NCI-H526 (cell line): ENCODE measurements at places on chromosomes 2 and 18.

GRCh38 chr2:54895730-54896129 lies 154.5 kb downstream of the RTN4 start:
- no peak for DNase-seq

GRCh38 chr18:47772374-47773248 lies 157.8 kb downstream of the SMAD2 start:
- DNase-seq = peak; percentile 74

DNA sequence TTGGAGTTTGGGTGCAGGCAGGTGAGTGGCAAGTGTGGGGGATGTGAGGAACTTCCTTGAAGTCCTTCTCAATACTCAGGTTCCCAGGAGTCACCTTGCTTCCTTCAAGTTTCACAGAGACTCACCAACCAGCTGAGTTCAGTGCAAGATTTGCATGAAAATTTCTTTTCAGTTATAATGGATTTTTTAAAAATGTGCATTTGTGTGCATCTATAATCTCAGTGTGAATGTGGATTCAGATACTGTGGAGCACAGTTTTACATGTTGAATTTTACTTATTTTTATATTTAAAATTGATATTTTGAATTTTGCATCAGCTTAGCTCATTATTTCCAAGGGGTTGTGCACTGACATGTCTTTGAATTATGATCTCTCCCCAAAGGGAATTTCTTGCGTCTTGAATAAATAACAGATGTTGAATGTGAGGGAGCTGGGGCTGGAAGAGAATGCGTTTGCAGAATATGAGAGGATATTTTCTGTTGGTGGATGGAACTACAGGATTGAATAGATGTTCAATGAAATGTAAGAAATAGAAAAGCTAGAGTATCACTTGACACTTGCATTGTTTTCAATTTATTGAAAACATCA lies 184.3 kb downstream of the RPRM start:
- DNase-seq = no peak

- no peak for DNase-seq
Observed at GRCh38 chr2:153667475-153667874, 188.9 kb upstream of the RPRM start.

- DNase-seq = no peak
Observed at GRCh38 chr2:194345347-194345746, 1311.7 kb upstream of the SLC39A10 start.

- peak; percentile 91 for DNase-seq
Observed at GRCh38 chr2:110858993-110859701, 126.8 kb downstream of the ACOXL start.

- no peak for DNase-seq
Observed at GRCh38 chr2:219142329-219142728, 18.3 kb downstream of the NHEJ1 start.

- DNase-seq = no peak
Observed at GRCh38 chr2:142951190-142952007, 73.9 kb downstream of the KYNU start.

- DNase-seq = no peak
Observed at GRCh38 chr18:8091035-8091434, 518.2 kb upstream of the RAB12 start.

DNA sequence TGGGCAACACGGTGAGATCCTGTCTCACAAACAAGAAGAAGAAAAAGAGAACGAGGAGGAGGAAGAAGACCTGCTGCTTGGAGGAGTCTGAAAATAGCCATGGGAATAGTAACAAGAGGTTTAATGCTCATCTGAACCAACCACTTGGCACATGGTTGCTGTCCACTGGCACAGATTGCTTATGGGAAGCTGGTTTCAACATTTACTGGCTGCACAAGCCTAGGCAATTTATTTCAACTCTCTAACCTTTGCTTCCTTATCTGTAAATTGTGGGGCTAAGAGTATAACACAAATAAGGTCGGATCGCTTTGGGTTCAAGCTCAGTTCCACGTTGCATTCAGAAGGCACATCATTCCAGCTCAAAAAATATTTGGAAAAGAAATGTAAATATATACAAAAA lies 14.2 kb upstream of the RHOB start:
- no peak for DNase-seq

DNA sequence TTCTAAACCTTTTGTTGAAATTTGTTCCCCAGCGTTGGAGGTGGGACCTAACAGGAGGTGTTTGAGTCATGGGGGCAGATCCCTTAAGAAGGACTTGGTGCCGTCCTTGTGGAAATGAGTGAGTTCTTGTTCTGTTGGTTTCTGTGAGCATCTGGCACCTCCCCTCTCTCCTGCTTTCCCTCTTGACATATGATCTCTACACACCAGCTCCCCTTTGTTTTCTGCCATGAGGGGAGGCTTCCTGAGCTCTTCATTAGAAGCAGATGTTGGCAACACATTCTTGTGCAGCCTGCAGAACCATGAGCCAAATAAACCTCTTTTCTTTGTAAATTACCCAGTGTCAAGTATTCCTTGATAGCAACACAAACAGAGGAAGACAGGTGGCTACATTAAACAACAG lies 23.8 kb downstream of the NABP1 start:
- peak; percentile 12 for DNase-seq

DNA sequence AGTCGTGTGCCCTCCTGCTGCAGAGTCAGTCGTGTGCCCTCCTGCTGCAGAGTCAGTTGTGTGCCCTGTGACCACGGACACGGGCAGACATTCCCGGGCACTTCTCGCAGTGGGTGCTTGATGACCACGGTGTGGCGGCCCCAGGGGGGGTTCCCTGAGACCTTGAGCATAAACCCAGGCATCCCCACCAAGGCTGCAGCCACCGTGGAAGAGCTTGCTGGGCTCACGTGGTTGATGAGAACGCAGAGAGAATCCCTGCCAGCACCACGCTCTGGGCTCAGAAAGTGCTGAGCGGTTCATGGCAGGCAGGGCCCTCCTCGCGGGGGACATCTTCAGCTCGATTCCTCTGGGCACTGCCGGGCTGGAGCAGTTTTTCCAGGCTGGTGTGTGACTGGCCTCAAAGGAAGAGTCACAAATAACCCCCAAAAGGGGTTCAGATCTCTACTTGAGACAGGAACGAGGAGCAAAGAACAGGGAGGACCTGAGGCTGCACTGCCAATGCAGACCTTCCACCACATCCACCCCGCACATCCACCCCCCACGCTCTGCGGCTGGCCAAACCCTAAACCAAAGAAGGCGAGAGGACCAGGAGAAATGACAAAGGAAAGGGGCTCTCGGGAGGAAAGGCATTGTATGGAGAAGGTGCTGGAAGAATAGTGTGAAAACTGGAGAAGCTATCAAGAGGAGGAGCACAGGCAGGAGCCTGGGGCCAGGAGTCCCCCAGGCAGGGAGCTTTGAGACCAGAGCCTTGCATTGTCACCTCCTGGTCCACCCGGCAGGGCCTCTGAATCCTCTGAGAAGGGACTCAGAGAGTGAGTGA lies 8.4 kb upstream of the PER2 start:
- no peak for DNase-seq

- no peak for DNase-seq
Observed at GRCh38 chr2:107633580-107634147, 193.0 kb upstream of the RGPD4 start.

DNA sequence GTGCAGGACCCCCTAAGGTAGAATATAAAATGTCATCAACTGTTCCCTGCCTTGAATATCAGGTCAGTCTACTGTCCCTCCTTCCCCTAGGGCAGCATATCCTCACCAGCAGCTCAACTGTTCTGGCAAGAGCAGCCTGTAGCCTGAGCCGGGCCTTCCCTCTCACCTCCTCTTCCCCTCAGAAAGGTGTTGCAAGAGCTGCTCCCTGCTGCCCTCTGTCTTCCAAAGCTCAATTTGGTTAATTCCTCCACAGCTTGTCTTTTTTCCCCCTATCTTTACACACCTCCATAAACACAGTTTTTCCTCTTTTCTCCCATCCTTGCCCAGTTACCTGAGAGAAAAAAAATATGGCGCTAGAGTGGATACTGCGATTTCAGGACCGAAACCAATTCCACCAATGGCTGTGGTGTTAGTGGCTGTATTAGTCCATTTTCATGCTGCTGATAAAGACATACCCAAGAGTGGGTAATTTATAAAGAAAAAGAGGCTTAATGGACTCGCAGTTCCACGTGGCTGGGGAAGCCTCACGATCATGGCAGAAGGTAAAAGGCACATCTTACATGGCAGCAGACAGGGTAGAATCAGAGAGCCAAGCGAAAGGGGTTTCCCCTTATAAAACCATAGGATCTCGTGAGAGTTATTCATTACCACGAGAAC lies 184.7 kb downstream of the MREG start:
- peak; percentile 73 for DNase-seq

GRCh38 chr18:22650247-22650646 lies 232.5 kb upstream of the CTAGE1 start:
- DNase-seq = no peak

GRCh38 chr2:181393472-181393871 lies 63.7 kb upstream of the ITGA4 start:
- no peak for DNase-seq

DNA sequence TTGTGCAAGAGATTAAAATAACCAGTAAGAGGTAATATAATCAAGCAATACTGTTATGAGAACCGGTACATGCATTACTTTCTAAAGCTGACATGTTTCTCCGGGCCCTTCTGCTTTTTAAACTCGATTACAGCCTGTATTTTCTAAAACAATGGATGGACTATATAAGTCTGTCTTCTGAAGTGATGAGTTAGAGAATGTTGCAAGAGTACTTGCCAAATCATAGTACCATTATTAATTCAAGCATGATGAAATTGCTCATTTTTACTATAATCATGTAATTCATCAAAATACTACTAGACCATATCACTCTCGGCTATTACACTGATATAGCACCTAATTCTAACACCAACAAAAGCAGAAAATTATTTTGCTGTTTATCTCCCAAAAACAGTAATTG lies 1240.3 kb upstream of the ACVR2A start:
- no peak for DNase-seq

GRCh38 chr2:240295256-240296103 lies 140.0 kb upstream of the GPC1 start:
- no peak for DNase-seq
